Nasal cavity respiratory epithelium epithelial cell of viscerocranial mucosa (primary cell): ENCODE measurements at places on chromosomes 6 and 20. TPM values are rescaled to one million over a fixed set of nuclear protein-coding genes. Genes with fewer than 3 reads are reported as not detected.

The TMEM217 gene
- total RNA-seq, result 0.68 and 1.5 TPM in 2 replicates

The AIF1 gene
- total RNA-seq, result not detected in 2 replicates

The CTSZ gene
- 57.4 and 119 TPM in 2 replicates for total RNA-seq

The MEI4 gene
- under 0.01 and 0.07 TPM in 2 replicates for total RNA-seq

The C6orf15 gene
- total RNA-seq, result 0.34 TPM in 1 of 2 replicates, not detected in the other

The KCNG1 gene
- total RNA-seq, result 118 and 145 TPM in 2 replicates
